Tongue (tissue), 3 donors: ENCODE measurements at places on chromosomes 5 and 9. TPM values are rescaled to one million over a fixed set of nuclear protein-coding genes. Genes with fewer than 3 reads are reported as not detected.

SPINK7 gene
- total RNA-seq, result not detected

DOLPP1 gene
- total RNA-seq, result 9.9 TPM

NELFB gene
- total RNA-seq, result 50.9 TPM

ARSI gene
- 18.9 TPM for total RNA-seq

SPINK4 gene
- total RNA-seq, result not detected

ADGRV1 gene
- 7.1 TPM for total RNA-seq

FOXE1 gene
- total RNA-seq, result 6.8 TPM

INSL4 gene
- total RNA-seq, result not detected

DNA sequence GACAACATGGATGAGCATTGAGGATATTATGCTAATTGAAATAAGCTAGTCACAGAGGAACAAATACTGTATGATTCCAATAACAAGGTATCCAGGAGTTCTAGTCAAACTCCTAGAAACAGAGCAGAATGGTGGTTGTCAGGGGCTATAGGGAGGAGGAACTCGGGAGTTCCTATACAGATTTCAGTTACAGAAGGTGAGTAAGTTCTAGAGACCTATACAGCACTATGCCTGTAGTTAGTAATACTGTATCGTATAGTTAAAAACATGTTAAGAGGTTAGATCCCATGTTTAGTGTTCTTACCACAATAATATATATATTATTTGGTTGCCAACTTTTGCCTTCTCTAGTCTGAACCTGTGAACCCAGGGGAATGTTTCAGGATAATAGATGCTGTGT lies 7.9 kb upstream of the OXCT1 start:
- DNase-seq, result no peak

- no peak for DNase-seq
Measured at GRCh38 chr9:110947491-110948044, 90.7 kb downstream of the LPAR1 start.

DNA sequence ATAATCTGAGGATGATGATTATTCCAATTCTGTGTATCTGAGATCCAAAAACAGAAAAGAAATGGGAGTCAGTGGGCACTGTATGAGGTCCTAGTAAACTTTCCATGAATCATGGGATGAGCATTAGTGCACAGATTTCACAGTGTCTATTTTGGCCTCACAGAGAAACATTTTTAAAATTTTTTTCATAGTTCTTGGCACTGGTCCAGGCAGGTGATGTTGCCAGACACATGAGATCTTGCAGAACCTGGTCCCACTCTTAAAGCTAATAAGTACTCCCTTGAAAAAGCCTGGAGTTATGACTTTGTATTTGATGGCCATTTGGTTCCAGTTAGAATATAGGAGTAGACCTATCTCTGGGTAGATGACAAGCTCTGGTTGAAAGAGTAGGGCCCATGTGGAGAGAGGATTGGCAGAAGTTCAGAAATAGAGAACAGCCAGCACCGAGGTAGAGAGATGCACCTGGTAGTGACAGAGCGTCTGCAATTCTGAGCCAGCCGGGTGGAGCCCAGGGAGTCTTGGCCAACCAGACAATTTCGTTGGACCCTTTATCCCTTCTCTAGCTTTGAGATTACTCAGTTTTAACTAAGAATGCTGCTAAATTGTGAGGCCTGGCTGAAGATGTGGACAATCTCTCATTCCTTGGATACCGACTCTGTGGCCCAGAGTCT lies 6.3 kb upstream of the TNFSF15 start:
- peak; percentile 75 for DNase-seq

GRCh38 chr5:65986796-65987195 lies 60.4 kb downstream of the ERBIN start:
- no peak for DNase-seq

DNA sequence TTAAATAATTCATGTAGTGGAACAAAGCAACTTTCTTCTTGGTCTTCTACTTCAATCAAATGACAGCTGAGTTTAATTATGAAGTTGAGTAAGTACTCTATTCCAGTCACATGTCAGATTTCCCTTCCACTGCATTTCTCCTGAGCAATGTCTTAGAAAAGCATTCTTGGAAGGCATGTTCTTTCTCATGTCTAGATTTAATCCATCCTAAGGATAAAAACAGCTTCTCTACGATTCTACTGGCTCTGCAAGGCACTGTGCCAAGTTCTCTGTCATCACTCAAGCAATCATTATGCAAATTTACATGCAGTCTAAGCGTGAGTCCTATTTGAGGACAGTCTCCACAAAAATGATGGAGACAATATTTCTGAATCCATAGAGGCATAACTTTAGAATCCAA lies 142.4 kb downstream of the YIPF5 start:
- peak; percentile 89 for DNase-seq

- no peak for DNase-seq
Measured at GRCh38 chr5:52693280-52693679, 94.4 kb upstream of the ITGA1 start.

- DNase-seq, result peak; percentile 77
Measured at GRCh38 chr9:35603506-35603985, 1.5 kb upstream of the TESK1 start.

DNA sequence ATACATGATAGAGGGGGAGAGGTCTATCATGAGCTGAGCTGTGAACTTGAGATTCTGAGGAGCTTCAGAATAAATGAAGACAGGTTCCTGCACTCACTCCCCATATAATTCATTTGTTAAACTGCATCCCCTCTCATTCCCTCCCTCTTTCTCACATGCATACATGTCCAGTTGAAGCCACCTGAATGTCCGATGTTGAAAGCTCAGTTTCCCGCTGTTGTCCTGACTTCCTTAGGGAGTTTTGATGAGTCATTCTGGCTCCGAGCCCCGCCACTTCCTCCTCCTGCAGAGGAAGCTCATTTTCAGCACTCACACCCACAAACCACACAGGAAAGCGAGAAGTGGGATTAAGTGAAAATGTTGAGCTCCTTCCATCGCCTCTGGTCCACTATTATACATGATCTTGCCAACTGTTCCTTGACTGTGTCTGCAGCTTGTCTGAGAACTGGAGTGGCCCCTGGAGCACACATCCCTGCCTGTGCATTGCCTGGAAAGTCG lies 121.2 kb downstream of the CEMIP2 start:
- DNase-seq, result peak; percentile 73

DNA sequence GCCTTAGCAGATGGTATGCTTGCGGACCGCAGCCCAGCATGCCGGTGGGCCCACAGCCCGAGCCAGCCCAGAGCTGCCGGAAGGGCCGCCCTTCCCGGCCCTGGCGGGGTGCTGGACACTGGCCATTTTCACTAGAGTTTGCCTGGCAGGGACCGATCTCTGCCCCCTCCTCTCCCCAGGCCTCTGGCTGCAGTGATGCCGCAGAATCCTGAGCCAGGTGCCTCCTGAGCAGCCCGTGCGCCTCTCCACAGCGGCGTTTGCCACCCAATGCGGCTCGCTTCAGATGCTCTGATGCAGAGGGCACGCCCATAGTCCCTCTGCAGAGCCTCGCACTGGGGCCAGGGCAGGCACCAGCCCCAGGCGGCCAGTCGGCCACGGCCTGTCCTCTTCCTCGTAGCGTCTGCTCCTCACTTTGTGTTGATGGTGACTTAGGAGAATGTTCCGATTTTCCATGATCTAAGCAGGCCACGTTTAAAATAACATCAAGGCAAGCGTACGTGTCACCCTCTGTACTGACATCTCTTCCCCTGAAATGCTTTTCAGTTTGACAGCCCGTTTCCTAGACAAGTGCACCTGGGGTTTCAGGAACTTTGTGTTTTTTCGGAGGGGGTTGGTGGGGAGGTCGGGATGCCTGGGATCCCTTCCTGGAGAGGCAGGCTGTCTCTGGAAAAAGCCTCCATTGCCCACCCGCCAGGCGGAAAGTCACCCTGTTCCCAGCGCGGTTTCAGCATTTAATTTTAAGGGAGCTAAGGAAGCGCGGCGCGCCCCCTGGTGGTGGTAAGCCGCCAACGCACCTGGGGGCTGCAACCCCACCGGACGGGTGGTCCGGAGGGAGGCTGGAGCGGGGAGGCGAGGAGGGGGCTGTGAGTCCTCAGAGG lies 29.8 kb upstream of the HMCN2 start:
- peak; percentile 85 for DNase-seq
